Activated naive CD8-positive, alpha-beta T cell treated with anti-CD3 and anti-CD28 coated beads for 36 hours (primary cell): ENCODE measurements at places on chromosomes 2 and 18.
A peak's percentile ranks its signal among the peaks of the same experiment; 100 is the strongest.

GRCh38 chr2:29520001-29520400, 401.4 kb downstream of the ALK start:
- DNase-seq, result no peak

- no peak for DNase-seq
These were observed 477.8 kb upstream of the CHST9 start for GRCh38 chr18:27662949-27663348.

GRCh38 chr2:62593825-62594224, 87.8 kb upstream of the TMEM17 start:
- no peak for DNase-seq

DNA sequence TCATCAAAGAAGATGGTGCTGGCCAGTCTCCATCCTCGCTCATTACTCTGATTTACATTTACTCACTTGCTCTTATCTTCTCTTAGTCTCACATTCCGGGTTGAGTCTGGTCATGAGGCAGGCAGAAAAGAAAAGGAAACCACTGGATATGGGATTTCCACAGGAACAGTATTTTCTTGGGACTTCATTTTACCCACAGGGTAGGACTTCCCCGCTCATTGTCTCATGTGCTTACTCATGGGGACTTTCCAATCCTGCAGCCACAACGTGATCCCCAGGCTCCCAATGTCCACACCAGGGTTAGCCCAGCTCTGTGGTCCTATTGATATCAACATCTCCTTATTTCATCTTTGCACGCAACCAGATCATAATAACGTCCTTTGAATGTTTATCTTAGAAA, 373.8 kb downstream of the TMEM182 start:
- no peak for DNase-seq

DNA sequence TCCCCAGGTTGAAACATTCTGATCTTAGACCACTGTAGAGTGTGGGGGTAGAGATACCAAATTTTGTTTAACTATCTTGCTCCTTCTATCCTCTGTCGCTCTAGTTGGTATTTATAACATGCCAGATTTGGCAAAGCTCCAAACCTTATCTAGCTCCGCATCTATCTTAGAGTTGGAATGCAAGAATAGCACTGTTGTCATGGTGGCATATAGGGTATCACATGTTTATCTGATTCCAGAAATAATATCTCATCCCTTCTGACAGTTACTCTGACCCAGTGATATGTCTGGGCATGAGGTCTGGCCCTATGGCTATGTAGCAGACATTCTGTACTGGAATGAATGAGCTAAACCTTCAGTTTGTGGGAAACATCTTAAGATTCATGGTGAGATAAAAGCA, 51.7 kb downstream of the CABYR start:
- no peak for DNase-seq

DNA sequence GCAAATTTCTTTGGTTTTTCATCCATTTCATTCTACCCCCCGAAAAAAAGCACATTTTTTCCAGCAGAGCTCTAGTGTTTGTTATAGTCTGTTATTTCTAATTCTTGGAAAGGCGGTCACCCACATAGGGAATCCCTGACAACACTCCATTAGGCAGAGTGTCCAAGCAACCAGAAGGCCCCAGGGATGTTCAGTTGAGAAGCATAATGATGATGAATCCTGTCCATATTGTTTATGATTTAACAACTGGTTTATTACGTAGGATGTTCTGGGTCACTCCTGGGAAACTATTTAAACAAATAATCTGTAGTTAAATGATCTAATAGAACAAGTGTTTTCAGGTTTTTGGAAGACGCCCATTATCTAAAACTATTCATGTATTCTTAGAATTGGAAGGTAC, 388.7 kb downstream of the TNS1 start:
- no peak for DNase-seq

GRCh38 chr2:71630454-71631328, 177.3 kb downstream of the DYSF start:
- no peak for DNase-seq

- DNase-seq, result no peak
These were observed 66.8 kb downstream of the BMPR2 start for GRCh38 chr2:202442882-202443281.

- DNase-seq, result no peak
These were observed 239.4 kb upstream of the TANK start for GRCh38 chr2:160920791-160921303.

- no peak for DNase-seq
These were observed 48.6 kb upstream of the FSIP2 start for GRCh38 chr2:185689906-185690539.

GRCh38 chr2:109613081-109613921, 465 bp downstream of the SEPTIN10 start:
- DNase-seq, result peak; percentile 3

DNA sequence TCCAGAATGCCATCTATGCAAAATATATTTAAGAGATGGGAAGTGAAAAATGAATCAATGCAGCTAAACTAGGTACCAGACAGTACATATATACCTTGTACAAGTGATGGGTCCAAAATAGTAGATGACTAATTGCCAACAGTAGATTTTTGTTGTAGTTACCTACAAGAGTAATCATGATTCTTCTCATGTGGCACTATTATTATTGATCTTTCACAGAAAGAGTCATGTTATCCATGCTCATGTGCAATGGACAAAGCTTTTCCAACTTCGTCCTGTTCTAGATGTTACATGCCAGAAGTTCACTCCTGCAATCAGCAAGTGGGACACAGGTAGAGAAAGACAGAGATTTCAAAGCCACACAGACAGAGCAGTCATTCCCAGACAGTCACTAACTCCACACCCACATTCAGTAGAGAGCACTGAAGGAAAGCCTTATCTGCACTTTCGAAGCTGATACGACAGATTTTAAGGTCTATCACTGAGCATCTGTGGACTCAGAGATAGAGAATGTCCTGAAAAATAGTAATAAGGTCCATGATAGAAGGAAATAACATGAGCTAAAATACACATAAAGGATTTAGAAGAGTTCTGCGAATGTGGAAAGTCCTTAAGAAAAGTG, 101.6 kb upstream of the ITPRID2 start:
- DNase-seq, result no peak

DNA sequence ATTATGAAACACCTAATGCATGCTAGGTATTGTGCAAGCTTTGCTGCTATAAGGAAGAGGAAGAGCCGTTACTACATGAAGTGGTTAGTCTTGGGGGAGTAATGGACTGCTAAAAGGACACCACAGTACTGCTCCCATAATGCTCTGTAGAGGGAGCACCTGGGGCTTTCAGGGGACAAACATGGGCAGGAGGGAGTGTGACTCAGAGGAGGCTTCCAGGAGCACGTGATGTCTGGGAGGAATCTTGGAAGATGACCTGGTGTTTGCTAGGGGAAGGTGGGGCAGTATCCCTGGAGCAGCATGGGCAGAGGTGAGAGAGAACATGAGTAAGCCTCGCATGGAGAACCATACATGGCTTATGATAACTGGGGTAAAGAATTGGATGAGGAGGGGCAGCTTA, 18.8 kb downstream of the MAPK4 start:
- no peak for DNase-seq

- no peak for DNase-seq
These were observed 45.2 kb upstream of the EPC2 start for GRCh38 chr2:148599109-148599991.

GRCh38 chr18:11369556-11369955, 220.2 kb upstream of the PIEZO2 start:
- no peak for DNase-seq

- no peak for DNase-seq
These were observed 5.3 kb downstream of the MFSD6 start for GRCh38 chr2:190413421-190413820.

DNA sequence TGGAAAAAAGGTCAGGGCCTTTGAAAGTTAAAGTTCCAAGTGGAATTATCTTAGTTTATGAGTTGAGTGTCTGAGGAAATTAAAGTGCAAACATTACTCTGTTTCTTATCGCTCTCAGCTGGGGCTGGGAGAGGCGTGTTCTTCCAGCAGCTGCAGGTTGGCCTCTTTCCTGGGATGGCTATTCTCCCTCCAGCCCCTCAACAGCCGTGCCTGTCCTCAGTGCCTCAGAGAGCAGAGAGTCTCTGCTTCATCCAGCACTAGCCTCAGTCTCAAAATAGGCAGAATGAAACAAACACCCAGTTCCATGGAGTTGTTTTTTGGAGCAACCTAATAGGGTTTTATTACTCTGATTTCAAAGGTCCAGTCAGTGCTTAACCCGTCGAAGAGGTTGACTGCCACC, 298.1 kb downstream of the GALR1 start:
- DNase-seq, result no peak

- no peak for DNase-seq
These were observed 88.9 kb upstream of the ST6GAL2 start for GRCh38 chr2:106974891-106975290.

- DNase-seq, result no peak
These were observed 3.5 kb downstream of the EML6 start for GRCh38 chr2:54726940-54727339.

GRCh38 chr18:48563027-48563426, 24.2 kb downstream of the CTIF start:
- DNase-seq, result no peak

GRCh38 chr2:126885751-126886210, 12.9 kb upstream of the TEX51 start:
- no peak for DNase-seq

DNA sequence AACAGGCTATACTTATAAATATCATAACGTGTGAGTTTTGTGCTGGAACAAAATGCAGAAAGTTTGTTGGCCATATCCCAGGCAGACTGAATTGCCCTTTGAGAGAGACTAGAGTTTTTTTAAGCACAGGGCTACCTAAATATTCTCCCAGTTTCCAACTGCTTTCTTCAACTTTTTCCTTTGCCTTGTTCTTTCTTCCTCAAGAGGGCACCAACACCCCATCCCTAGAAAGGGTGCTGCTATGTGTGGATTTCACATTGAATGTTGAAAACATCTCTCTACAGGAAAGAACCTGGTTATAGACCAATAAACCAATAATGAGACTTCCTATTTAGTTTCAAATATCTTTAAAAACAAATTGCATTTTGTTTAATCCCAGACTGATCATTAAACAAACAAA, 87.9 kb downstream of the ICOS start:
- DNase-seq, result no peak

- DNase-seq, result no peak
These were observed 2.0 kb downstream of the OST4 start for GRCh38 chr2:27069436-27069835.

GRCh38 chr18:62702259-62702658, 13.1 kb upstream of the PHLPP1 start:
- no peak for DNase-seq

- DNase-seq, result peak; percentile 36
These were observed 16.2 kb upstream of the RHOB start for GRCh38 chr2:20430461-20431300.

GRCh38 chr18:63844254-63844653, 43.3 kb upstream of the SERPINB2 start:
- DNase-seq, result no peak

DNA sequence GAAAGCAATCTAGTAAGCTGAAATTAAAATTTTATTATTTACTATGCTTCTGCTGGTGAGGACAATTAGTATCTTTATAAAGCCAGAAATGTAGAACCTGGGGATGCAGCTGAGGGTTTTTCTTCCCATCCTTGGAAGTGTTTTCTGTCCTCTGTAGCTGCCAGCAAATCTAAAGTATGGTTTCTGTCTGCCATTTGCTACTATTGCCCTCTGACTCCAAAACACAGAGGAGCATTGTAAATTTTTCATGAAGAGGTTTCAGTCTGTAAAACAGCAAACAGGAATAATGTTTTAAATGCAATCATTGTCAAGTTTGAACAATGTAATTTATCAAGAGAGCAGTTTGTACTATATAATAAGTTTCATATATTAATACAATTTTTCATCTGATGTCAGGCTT, 258.8 kb downstream of the ZNF407 start:
- no peak for DNase-seq

DNA sequence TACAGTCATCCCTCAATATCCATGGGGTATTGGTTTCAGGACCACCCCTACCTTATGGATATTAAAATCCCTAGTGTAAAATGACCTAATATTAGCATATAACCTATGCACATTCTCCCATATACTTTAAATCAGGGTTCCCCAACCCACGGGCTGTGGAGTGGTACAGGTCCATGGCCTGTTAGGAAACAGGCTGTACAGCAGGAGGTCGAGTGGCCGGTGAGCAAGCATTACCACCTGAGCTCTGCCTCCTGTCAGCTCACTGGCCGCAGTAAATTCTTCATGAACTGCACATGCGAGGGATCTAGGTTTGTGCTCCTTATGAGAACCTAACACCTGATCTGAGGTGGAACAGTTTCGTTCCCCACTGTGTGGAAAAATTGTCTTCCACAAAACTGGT, 73.8 kb downstream of the RIF1 start:
- DNase-seq, result no peak

DNA sequence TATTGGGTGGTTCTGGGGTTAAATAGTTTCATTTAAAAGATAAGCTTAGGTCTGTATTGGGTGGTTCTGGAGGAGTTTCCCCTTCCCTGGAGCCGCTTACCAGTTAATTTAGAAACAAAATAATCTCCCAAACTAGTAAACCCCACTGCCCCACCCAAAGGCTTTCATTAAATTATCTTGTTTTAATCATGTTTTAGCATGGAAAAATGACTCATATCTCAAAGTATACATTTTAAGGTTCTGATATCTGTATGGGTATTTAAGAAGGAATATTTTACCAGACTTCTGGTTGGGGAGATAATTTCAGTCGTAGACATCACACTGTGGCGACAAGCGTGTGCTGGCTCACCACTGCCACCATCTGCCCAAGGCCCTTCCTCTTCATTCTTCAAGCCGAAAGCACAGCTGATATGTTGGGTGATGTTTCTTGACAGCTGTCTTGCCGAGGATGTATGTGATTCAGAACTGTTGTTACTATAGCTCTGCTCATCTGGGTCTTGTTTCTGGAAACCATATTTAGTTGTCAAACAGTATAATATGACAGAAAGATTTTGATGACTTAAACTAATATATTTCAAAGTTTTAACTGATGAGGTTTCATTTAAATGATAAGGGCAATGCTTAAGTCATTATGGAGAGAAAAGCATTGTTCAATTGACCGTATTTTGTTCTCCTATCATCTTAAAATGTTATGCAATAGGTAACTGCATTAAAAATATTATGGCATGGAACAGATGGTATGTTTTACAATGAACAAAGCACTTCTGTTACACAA, 5.1 kb downstream of the FIGLA start:
- peak; percentile 50 for DNase-seq
